ENCODE measurements at places on chromosomes 7 and 10.

- no peak for DNase-seq
These were observed 31.0 kb downstream of the MKI67 start for GRCh38 chr10:128095027-128095752.

- no peak for DNase-seq
These were observed 882.9 kb downstream of the NRG3 start for GRCh38 chr10:82757901-82758300.

DNA sequence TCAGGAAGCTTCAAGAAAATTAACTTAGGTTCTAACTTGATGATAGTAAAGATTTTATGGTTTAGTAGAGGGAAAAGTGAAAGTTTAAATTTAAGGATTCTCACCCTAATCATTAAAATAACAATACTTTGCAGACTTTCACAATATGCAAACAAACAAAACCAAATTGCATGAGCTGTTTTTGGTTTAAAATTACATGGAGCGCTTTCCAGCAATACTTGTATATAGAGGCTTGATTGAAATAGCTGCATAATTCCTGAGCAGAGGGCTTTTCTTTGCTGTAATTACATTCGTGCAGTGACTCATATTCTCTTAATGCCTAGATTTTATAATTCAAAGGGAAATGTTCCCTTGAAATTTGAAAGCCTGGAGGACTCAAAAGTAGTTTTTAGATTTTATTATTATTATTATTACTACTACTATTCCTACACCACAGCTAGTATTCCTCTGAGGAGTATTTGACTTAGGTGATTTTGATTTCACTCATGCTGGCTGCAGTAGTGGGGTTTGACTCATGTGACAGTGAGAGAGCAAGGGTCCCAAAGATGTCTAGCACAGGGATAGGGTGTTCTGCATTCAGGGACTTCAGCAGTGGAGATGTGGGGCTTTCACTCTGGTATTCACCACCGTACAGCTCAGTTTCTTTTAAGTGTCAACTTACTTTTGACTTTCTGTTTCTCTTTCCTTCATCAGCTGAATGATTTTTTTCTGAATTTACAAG lies 138.1 kb downstream of the ADAM22 start:
- DNase-seq: no peak

- no peak for DNase-seq
These were observed 86.1 kb upstream of the PPP2R2D start for GRCh38 chr10:131814567-131815265.

GRCh38 chr7:150784120-150784736 lies 15.9 kb downstream of the TMEM176B start:
- no peak for DNase-seq

- DNase-seq: no peak
These were observed 81.0 kb downstream of the KIAA1549 start for GRCh38 chr7:138900035-138900828.

DNA sequence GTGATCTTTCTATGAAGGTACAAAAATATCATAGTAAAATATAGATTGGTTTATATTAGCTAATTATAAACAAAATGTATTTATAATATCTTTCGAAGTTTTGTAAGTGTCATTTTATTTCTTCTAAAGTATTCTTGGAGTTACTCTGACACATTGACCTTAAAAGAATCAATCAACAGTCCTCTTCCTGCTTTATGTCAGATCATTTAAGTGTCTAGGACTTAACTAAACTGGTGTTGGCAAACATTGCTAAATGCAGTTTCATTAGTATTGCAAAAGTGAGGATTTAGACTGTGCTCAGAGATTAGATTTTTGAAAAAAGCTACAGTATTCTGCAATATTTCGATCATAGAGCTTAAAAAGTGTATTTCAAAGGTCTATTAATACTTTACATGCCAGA lies 10.3 kb downstream of the GLCCI1 start:
- no peak for DNase-seq

- DNase-seq: no peak
These were observed 18.0 kb downstream of the RBAK start for GRCh38 chr7:5063698-5064097.

DNA sequence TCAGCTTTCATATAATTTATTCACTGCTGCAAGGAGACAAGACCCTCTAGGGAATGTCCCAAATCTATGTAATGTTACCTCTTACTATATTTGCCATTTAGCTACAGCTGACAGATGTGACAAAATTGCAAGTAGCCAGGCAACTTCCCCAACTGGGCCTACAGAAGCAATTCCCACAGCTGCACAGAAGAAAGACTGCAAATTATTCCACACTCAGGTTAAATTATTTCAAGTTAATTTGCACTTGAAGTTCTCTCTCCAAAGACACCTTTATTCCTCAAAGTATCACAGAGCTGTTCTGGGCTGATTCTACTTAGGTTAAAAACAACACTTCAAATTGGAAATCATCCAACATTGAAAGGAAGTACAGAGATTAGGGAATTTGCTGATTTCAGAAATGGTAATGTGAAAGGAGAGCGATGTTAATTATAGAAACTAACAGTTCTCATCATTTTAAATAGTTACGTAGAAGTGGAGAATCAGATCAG lies 133.6 kb downstream of the THSD7A start:
- DNase-seq: no peak

DNA sequence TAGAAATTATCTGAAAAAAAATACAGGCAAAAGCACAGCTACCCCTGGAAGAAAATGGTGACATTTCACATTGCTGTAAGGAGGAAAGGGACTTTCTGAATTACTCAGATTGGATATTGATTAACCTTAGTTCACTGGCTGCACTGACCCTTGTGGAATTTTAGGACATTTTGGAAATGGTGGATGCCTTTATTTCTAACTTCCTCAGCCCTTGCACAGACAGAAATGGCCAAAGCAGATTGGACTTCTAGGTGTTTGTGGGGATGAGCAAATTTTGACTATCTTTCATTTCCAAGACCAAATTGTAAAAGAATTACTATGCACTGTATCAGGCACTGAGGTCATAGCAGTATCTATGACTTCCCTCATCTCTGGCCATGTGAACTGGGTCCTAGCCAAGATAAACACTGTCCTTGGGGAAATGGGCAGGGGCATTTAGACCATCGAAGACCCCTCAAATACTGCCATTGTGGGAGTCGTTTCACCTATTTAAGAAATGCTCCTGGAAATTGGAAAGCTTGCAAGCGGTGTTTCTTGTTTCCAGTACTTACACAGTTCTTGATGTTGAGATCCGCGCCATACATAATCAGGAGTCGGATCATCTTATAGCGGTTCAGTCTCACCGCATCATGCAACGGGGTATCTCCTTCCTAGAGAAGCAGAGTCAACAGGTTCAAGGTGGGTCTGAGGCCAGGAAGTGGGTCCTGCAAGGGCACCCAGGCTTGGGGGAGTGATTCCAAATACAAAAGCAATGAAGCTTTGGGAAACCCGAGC lies 5.7 kb downstream of the ANKRD1 start:
- no peak for DNase-seq

GRCh38 chr7:127765150-127765549 lies 113.2 kb downstream of the SND1 start:
- DNase-seq: no peak

GRCh38 chr7:43834463-43835251 lies 34.7 kb downstream of the MRPS24 start:
- DNase-seq: no peak

- DNase-seq: no peak
These were observed 162.6 kb downstream of the OAT start for GRCh38 chr10:124256151-124256550.

DNA sequence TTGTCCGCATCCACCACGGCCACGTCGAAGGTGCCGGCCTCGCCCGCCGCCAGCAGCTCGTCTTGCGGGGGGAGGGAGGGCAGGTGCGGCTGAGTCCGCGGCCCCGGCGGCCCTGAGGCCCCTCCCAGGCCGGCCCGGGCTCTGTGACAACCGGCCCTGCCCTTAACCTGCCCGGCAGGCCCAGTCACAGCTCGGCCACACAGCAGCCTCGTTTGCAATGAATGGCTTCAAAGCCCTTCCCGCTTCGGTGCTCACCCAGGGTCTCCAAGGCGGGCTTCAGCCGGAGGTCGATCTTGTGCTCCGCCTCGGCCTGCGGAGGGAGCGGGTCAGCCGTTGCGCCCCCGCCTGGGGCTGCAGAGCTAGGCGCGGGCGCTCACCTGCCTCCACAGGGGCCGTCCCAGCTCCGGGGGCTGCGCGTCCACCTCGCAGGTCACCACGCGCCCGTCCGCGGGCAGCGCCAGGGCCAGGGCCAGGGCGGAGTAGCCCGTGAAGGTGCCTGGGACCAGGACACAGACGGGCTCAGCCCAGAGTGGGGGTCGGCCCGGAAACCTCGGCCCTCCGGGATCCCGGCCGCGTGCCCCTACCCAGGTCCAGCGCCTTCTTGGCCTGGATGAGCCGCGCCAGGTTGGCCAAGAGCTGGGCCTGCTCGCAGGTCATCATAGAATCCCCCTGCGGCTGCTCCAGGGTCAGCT lies 928 bp downstream of the COMTD1 start:
- DNase-seq: no peak

DNA sequence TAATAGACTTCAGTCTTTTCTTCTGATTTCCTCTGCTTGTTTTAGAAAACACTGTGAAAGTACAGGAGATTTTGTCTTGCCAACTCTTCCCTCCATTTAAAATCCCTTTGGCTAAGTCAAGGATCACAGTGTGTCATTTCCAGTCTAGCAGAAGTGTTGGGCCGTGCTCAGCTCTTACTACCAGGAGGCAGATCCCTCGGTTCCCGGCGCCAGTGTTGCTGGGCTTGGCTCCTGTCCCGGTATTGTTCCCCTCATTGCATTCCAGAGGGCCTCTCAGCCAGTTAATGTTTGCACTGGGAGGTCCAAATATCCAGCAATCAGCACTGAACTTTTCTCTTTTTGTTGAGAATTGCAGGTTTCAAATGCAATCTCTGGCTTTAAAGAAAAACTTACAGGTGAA lies 612.1 kb upstream of the MGMT start:
- DNase-seq: no peak

GRCh38 chr10:101724446-101724845 lies 29.5 kb upstream of the FBXW4 start:
- no peak for DNase-seq

GRCh38 chr7:82142263-82142864 lies 301.2 kb downstream of the CACNA2D1 start:
- no peak for DNase-seq

GRCh38 chr10:132183046-132183445 lies 3.7 kb upstream of the DPYSL4 start:
- no peak for DNase-seq

DNA sequence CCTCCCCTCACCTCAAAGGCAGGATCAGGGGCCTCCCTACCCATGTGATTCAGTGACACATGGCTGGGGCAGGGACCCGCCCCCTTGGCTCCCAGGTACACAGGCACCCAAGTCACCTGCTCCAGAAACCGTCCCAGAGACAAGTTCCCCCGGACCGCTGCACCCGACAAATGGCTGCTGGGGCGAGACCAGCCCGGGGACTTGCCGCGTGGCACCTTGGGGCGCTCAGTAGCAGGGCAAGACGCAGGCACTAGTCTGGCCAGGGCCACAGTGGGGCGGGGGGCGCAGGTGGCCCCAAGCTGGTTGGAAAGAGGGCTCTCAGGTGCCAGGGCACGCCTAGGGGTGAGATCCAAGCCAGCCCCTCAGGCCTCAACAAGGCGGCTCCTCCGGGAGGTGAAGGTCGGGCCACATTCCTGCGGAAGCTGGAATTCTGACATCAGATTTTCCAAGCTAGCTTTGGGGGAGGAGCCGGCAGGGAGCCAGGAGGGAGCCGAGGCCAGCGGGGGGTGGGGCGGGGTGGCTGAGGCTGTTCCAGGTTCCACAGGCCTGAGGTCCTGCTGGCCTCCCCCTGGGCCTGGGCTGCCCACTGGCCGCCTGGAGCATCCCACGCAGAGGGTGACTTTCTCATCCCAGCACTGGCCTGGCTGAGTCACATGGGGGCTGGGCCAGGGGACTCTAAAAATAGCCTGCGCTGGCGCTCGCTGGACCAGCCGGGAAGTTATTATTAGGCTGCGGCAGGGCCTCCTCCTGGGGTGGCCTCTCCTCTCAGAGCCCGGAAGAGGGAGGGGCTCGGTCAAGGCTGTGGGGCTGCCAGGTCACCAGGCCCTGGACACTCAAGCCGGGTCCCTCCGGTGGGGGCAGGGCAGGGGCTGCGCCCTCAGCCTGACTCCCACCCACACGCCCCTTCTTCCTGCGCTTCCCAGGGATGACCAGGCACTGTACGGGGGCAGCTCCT lies 20.5 kb upstream of the INPP5A start:
- DNase-seq: peak; percentile 30

GRCh38 chr10:133418289-133418993 lies 6.0 kb downstream of the SPRN start:
- no peak for DNase-seq

DNA sequence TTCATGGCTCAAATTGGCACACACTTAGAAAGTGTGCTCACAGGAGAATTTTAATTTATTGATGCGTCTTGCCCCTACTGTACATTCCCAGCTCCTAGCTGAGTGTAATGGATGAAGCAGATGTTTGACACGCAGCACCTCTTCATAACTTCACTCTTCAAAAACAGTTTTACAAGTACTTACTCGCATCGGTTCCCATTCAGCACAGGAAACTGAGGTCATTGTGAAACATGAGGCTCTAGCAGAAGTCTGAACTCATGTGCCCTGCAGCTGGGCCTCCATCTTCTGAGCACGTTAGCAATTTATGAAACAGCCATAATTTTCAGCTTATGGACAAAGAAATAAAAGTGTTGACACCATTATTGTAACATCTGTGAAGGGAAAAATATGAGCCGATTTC lies 558.9 kb upstream of the MGMT start:
- DNase-seq: no peak

DNA sequence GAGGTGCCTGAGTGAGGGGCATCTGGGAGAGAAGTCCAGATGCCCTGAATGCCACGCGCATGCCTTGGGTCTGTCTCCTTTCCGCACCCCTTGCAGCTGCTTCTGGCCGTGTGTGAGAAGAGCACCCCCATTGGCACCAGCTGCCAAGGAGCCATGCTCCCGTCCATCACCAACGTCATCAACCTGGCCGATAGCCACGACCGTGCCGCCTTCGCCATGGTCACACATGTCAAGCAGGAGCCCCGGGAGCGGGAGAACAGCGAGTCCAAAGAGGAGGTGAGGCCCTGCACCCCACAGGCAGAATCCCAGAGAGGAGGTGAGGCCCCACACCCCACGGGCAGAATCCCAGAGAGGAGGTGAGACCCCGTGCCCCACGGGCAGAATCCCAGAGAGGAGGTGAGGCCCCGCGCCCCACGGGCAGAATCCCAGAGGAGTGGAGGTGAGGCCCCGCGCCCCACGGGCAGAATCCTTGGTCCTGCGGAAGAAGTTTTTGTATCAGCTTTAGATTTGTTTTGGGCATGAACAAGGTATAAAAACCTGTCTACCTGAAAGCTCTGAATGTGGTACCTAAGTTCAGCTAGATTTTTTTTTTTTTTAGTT lies 91.8 kb downstream of the TRRAP start:
- no peak for DNase-seq

DNA sequence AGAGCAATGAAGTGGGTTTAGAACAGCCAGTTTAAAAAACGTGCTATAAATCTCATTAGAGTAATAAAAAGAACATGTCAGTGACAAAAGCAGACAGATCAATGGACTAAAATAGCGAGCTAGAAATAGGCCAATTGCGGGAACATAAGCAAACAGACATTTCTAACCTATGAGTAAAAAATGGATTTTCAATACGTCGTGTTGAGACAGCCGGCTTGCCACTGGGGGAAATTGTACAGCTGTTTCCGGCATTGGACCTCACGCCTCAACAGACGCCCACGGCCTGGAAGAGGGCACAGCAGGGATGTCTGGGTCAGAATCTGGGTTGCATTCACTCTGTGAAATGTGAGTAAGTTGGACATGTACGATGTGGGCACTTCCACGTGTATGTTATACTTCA lies 92.9 kb downstream of the SVOPL start:
- DNase-seq: no peak

Measured in cortex of kidney (tissue), 1 donor.